Midbrain (tissue), 1 donor: ENCODE measurements at places on chromosomes 7 and 10.
A peak's percentile ranks its signal among the peaks of the same experiment; 100 is the strongest.

DNA sequence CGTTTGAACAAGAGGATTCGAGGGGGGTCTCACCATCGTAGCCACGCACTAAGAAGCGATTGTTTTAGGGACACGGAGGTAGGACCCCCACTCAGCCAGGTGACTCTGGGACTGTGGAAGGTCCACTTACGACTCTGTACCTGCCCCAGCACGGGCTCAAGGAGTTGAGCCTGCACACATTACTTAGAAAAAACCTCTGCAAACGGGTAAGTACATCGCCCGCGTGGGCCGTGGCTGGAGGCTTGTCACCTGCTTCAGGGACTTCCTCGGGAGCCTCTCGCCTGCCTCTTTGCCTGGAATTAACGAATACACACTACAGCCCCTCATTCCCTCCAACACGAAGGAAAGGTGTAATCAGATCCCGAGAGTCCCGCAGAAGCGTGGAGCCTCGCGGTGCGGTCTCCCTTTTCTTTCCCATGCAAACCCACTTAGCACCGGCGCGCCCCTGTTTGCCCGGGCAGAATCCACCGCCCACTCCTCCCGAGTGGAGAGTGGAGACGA, 826 bp downstream of the PODXL start:
- DNase-seq = no peak

- no peak for DNase-seq
These were observed 872.6 kb upstream of the SORCS1 start for GRCh38 chr10:108037061-108037460.

DNA sequence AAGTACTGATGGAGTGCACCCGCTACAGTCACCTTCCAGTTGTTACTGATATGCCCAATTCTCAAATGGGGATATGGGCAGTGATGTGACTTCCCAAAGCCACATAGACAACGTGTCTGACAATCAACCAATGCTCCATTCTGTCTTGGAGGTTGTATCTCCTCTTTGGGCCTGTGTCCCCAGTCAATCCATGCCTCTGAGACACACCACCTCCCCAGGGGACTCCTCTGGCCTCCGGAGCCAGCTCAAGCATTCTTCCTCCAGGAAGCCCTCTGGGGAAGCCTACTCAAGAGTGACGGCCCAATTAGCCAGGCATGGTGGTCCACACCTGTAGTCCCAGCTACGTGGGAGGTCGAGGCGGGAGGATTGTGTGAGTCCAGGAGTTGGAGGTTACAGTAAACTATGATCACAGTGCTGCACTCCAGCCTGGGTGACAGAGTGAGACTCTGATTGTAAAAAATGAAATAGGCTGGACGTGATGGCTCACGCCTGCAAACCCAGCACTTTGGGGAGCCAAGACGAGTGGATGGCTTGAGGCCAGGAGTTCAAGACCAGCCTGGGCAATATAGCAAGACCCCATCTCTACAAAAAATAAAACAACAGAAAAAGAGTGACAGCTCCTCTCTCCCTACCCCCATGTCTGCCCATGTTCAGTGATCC, 99.5 kb upstream of the TNRC18 start:
- no peak for DNase-seq

GRCh38 chr7:37198906-37199485, 249.7 kb downstream of the ELMO1 start:
- DNase-seq = peak; percentile 84

DNA sequence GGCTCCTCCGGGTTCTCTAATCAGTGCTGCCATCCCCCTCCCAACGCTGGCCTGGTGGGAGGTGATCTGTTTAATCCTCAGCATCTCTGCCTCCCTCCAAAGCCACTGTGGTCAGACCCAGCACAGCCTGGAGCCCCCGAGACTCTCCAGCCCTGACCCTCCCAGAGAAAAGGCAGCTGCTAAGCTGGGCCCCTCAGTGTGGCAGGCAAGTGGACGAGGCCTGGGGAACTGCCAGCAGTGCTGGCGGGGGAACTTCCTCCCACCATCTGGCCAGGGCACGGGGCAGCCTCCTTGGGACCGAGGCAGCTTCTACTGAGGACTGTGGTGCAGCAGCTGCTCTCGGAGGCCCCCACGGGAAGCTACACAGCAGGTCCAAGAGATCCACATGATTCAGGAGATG, 51.1 kb downstream of the DPYSL4 start:
- peak; percentile 14 for DNase-seq

DNA sequence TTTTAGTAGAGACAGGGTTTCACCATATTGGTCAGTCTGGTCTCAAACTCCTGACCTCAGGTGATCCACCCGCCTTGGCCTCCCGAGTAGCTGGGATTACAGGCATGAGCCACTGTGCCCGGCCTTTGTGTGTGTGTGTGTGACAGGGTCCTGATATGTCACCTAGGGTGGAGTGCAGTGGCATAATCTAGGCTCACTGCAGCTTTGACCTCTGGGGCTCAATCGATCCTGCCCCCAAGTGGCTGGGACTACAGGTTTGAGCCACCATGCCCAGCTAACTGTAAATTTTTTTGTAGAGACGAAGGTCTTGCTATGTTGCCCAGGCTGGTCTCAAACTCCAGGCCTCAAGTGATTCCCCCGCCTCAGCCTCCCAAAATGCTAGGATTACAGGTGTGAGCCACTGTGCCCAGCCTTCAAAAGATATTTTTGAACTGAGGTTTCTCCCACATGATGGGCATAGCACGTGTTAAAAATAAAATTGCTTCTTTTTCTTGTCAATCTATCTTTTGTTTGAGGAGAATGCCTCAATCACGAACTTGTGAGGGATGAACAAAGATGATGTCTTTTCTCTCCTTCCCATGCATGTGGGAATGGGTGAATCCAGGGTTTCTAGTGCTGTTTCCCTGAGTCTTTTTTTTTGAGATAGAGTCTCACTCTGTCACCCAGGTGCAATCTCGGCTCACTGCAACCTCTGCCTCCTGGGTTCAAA, 30.8 kb upstream of the PSAP start:
- DNase-seq = no peak

- DNase-seq = no peak
These were observed 44.0 kb upstream of the SORBS1 start for GRCh38 chr10:95605163-95605562.

- DNase-seq = no peak
These were observed 34.4 kb upstream of the SVIL start for GRCh38 chr10:29669149-29669548.

GRCh38 chr10:23197416-23197861, 5.3 kb downstream of the PTF1A start:
- no peak for DNase-seq

DNA sequence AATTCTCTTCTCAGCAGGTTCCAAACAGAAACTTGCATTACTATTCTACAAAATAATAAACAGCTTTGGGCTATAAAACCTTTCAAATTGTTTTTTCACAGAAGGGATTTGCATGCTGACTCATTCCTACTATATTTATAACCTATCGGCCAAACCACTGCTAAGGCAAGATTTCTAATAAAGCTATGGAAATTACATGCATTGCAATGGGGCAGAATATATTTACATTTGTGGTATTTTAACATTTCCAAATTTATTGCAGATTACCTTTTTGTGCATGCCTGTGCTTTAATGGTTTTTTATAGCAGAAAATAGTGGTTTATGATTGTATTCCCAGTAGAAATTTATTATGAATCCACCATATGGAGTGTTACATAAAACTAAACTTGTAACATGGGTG, 69.0 kb upstream of the NPVF start:
- DNase-seq = no peak

DNA sequence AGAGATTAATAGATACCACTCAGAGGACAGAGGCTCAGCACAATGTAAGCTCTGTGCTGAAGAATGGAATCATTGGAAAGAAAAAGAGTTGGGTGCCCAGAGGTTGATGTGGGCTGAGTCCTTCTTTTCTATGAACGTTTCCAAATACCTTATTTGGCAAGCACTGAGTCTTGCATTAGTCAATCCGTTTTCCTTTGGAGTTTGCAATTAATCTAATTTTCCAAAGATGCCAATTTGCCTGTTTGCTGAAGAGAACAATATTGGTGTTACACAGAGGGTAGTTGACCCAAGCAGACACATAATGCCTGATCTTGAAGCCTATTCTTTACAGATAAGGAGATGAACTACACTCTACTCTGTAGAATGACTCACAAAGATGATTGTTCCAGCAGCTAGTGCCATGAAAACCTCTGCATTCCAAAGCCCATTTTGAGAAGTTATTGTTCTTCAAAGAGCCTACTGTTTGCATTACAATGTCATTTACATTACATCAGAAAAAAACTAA, 55.4 kb upstream of the MET start:
- no peak for DNase-seq

GRCh38 chr10:126016882-126017281, 120.5 kb downstream of the FANK1 start:
- DNase-seq = no peak

DNA sequence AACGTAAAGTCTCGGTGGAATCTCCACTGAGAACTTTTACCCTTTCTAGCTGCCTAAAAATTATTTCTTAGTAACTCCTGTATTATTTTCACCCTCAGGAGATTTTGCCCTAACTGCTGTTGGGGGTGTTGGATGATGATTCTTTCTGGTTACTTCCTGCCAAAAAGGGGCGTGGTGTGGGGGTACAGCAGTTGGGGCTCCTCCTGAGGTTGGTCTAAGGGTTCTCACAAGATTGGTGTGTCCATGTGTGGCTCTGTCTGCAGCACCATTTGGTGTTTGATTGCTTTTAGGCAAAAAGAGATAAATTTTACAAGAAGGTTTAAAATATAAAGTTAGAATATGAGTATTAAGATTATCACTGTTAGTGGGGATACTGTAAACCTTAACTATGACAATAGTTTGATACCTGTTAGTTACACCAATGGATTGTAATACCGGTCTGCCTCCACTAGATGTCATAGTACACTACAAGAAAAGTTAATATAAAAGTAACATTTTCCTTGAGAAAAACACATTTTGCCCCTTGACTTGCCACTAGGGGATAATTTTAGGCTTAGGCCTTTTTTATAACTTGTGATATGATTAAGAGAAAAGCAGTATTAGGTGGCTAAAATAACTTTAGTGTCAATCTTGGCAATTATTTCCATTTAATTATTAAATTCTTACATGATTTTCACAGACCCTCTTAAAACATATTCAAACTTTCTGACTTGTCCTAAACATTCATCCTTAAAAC, 928.7 kb downstream of the IPMK start:
- peak; percentile 9 for DNase-seq

GRCh38 chr10:80416479-80417098, 8.2 kb downstream of the PRXL2A start:
- peak; percentile 53 for DNase-seq

- no peak for DNase-seq
These were observed 993 bp downstream of the ZC3HAV1 start for GRCh38 chr7:139108266-139109187.

DNA sequence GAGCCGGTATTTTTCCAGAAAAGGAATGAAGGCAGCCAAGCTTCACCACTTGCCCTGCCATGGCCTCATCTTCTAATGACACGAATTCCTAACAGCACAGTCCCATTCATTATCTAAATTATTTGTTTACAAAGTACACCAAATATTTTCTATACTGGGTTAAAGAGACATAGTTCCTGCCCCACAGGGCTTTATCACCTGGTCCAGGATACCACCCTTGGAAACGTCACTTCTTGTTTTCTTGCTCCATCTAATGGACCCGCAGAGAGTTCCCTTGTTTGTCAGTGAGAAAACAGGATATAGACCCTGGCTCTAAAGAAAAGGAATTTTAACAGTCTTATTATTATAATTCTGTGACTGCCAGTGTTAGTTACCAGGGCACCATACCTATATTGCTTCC, 1165.4 kb downstream of the GATA3 start:
- no peak for DNase-seq

DNA sequence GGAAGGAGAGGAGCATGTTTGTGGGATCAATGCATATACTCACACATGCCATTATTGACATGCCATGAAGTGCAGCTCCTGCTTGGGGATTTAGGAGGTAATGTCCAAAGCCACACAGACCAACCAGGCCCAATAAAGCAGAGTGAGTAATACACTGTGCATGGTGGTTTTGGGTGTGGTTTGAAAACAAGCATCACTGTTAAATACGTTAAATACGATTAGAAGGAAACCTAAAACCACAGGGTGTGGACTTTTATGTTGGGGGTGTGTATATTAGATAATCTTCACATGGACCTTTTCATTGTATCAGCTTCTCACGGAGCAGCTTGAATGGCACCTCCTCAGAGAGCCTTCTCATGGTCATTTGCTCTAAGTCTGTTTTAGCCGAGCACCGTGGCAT, 10.4 kb upstream of the EIF3A start:
- DNase-seq = no peak

DNA sequence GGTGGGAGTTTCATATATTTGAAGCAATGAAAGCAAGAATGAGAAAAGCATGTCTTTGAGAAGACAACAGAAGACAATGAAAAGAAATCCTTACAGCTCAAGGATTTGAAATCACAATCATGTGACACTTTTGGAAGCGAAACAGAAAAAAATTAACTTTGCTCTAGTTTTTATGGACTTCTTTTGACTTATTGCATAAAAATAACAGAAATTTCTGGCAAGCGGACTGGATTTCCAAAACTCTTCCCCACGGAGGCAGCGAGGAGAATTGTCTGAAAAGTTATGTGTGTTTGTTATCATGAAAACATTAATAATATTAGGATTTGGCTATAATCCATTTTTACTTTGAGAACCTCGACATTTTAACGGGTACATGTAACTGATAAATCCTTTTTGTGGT, 223.3 kb downstream of the LRMDA start:
- no peak for DNase-seq

DNA sequence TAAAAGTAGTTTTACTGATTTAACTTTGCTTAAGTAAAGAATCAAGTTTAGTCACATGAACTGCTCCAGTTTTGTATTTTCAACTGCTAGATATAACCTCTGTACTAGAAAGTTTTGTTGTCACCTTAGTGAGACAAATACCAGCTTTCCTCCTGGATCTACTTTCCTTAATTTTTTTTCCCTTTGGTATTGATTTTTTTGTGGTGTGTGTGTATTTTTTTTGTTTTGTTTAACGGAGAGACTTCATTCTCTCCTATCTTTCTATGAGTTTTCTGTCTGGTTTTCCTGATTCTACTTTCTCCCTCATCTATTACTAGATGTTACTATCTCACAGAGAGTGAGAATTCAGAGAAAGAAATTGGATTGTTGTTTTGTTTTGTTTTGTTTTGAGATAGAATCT, 52.0 kb downstream of the TASOR2 start:
- no peak for DNase-seq

- DNase-seq = no peak
These were observed 95.4 kb downstream of the ZRANB1 start for GRCh38 chr10:125037145-125037877.

DNA sequence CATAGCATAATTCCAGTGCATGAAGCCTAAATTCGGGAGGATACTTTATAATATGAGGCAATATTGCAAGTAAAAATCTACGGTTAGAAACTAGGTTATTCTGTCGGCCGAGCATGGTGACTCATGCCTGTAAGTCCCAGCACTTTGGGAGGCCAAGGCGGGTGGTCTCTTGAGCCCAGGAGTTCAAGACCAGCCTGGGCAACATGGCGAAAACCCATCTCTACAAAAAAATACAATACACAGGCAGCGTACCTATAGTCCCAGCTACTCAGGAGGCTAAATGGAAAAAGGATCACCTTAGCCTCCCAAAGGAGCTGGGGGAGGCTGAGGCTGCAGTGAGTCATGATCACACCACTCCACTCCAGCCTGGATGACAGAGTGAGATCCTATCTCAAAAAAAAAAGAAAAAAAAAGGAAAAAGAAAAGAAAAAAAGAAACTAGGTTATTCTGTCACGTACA, 14.2 kb downstream of the SKAP2 start:
- no peak for DNase-seq
